ENCODE measurements at places on chromosomes 3 and 15.

DNA sequence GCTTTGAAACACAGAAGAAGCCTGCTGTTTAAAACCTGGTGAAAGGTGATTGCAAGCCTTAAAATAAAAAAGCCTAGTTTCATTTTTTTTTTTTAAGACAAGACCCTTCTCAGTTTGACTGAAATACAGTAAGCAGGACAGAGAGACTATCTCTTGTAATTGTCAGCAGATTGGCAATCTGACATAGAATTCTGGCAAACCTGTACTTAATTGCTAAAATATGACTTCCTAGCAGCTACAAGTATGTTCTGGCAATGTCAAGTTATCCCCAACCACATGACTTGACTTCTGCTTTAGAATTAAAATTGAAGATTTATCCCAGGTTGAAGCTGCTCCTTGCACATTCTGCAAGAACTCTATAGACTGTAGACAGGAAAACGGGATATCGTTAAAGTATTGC, 232.8 kb upstream of the NR2F2 start:
- DNase-seq = no peak

DNA sequence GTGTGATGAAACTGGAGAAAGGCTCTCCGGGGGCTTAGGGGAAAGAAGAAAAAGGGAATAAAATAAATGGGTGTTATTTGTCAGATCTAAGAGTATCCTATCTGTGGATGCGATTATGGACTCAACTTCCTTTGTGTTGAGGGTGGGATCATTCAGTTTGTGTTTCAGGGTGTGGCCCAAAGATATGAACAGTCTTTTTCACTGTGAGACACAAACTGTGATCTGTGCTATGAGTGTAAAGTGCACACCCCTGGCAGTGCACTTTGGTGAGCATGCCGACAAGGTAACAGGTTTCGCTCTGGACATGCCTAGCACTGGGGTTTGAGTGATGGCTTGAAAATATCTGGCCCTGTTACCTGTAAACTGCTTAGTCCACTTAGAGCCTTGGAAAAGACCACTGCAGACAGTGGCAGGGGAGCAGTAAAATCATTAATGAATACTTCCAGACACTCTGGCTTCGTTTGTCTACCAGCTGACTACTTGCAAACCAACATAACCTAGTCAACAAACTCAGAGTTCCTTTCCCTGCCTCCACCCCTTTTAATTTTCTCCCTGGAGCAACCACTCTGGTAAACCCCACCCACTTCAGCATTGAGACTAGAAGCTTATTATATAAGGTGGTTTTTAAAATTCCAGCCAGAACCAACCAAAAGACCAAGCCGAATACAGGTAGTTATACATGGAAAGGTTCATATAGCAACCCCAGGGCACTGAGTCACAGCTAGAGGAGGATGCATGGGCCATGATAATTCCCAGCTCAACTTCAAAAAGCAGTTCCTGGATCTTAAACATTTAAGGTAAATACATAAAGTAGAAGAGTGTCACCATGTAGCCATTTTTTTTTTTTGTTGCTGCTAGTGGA, 55.1 kb downstream of the TAMM41 start:
- DNase-seq = no peak

DNA sequence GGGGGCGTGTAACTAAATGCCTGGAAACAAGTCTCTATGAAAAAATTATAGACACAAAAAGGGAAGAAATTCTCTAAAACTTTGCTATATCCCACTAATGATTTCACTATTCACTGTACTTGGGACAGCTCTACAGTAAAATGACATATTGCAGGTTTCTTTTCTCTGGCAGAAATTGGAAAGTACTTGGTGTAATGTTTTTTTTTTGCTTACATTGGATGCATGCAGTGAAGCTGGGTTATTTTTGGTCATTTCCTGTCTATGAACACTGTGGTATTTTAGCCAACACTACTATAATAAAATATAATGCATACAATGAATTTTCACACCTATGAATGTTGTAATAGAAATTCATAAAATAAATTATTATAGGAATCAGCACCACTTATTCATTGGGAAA, 109.7 kb downstream of the LRRC49 start:
- DNase-seq = no peak

DNA sequence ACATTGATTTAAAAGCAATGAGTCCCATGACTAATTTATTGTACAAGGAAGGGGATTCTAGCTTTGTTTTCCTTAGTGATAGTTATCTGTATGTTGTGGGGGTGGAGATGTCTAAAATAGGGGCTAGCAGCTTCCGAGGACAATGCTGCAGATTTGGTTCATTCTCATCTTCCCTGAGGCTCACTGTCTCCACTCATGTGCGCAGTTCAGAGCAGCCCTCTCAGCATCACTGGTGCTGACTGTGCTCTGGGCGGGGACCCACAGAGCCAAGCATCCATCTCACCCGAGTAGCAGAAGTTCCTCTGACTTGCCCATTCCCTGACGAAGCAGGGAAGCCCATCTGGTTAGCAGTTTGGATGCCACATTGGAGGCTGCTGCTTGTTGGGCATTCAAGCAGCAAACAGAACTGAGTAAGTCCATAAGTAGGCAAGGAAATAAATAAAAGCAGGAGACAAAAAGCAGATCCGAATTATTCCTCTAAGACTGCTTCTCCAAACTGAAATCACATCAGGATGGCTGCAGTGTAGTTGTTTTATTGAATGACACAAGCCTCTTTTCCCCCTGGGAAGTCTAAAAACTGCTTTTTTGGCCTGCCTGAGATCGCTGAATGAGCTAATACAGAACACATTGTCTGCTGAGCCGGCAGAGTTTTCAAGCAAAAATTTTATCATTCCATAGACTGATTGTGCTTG, 27.5 kb downstream of the RARB start:
- DNase-seq = no peak

GRCh38 chr3:43015991-43016865, 37.1 kb downstream of the GASK1A start:
- no peak for DNase-seq

DNA sequence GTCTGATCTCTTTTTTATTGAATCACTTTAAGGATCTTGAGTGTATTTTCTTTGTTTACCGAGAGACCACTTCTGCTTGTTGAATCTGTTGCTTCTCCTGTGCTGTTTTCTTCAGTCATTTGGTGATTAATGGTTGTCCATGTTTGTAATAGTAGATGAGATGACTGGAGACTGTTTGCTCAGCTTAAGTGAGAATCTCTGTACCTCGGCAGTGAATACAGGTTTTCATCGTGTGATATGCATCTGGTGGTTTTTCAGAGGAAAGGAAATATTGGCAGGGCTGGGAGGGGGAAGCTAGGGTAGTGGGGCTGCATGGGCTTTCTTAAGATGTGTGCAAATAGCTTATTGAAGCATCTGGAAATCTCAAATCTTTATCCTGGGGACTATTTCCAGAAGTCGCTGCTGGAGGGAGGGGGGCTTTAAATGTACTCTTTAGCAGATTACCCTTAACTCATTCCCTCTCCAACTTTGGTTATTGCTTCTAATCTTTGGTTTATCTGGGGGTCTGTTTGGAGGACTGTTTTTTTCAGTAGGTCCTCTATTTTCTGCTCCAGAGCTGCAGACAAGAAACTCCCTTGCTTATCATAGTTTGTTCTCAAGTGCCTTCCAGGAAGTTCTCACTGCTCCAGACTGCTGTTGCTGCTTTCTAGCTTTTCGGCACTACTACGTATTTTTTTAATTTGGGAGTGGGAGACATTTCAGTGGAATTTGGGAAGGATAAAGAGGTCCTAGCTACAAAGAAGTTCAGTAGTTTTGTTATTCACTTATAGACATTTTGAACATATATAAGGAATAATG, 19.4 kb downstream of the CMTM8 start:
- no peak for DNase-seq

- no peak for DNase-seq
Measured at GRCh38 chr3:149437710-149438109, 36.8 kb upstream of the TM4SF4 start.

- no peak for DNase-seq
Measured at GRCh38 chr3:154718053-154718452, 288.1 kb upstream of the GPR149 start.

- no peak for DNase-seq
Measured at GRCh38 chr15:34799149-34800101, 4.1 kb upstream of the ACTC1 start.

GRCh38 chr3:18556503-18557135, 131.5 kb upstream of the SATB1 start:
- DNase-seq = no peak

- DNase-seq = no peak
Measured at GRCh38 chr3:197305854-197306253, 7.4 kb upstream of the DLG1 start.

DNA sequence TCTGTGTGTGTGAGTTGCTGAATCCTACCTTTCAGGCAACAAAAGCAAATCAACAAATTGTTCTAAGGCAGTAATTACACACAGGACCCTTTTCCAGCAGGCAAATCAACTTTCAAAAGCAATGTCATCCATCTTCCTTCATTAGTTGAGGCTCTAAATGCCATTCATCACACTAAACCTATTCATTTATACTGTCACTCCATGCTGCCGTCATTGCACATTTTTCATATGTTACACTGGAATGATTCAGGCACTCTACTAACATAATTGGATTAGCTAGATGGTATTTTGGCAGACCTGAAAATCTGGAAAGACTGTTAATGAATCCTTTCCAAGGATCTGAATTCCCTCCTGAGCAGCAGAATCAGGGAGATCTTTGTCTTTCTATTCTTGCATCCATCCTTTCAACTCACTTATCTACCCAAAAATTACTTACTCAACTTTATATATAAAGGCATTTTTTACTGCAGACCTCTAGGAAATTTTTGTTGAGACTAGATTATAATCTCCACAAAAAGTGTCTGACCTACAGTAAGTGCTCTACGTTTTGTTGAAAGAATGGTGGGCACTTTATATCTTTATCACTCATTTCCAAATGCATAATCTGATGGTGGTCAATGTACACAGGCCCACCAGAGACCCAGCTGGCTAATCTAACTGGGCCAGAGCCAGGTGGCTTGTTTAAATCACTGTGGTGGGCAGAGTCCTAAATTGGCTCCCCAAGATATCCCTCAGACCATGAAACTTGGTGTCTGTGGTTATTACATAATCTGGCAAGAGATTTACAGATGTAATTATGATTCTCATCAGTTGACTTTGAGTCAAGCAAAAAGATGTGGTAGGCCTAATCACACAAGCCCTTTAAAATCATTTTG, 25.0 kb downstream of the MIX23 start:
- DNase-seq = no peak

DNA sequence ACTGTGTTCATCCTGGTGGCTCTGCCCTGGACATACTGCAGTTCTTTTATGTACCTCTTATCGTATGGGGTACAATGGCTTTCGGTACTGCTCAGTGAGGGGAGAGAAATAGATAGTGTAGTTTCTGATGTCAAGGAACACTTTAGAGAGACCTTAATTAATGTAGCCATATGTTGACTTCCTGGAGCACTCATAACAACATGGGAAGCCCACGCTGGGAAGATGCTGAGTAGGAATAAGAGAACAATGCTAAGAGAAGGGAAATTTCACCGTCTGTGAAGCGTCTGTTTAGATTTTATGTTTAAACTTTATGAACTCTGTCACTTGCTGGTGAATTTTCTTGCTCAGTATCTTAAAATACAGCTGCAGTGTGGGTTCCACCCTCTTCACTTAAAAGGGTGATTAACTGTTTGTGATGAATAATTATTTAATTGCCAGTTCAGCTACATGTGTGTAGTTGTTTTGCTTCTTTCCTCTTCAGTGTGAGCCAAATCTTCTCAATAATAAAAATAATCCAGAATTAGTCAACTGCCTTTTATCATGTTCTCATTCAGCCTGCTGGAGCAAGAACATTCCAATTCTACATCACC, 373.1 kb upstream of the TPRG1 start:
- no peak for DNase-seq

- no peak for DNase-seq
Measured at GRCh38 chr3:11829416-11829815, 17.3 kb downstream of the TAMM41 start.

DNA sequence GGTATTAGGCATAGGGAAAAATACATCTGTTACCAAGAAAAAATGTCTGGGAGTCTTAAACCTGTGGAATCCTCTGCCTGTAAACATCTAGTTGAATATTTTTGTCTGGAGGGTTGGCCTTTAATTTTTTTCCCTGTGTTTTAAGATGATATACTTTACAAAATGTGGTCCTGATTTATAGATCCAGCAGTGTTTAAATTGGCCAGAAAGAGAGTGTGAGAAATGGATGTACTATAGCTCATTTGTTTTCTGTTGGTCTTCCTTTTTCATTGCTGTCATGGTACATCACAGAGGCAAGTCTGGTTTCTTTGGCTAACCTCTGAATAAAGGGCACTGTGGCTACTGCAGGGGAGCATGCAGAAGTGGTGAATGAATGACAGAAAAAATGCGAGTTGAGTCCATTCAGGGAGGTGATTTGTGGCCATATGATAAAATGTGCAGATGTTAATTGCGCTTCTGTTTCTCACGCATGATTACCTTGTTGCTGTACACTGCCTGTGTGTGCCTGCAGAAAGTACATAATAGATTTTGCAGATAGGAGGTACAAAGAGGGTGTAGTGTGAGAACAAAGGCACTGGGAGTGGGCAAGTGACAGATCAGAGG, 150.0 kb downstream of the NFKBIZ start:
- no peak for DNase-seq

- DNase-seq = no peak
Measured at GRCh38 chr15:50250760-50251394, 14.6 kb downstream of the HDC start.

DNA sequence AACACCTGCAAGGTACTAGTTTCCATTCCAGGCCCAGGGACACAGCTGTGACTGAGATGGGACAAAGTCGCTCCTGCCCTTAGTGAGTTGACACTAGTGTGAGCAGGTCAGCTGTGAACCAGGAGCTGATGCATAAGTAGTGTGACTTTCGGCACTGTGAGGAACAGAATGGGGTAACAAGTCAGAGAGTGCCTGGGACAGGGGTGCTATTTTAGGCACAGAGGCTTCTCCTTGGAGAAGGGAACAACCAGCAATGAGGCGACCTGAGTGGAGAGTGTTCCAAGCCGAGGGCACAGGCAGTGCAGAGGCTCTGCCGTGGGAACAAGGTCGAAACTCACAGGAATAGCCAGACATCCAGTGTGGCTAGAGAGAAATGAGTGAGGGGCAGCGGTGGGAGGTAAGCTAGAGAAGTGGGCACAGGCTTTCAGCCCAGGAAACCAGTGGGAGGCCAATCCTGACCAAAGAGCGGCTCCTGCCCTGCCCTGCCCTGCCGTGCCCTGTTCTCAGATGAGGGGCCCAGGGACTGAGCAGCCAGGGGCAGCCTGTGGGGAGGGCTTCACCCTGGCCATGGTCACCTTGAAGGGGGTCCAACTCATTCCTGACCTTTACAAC, 14.2 kb downstream of the DNAH1 start:
- DNase-seq = no peak

DNA sequence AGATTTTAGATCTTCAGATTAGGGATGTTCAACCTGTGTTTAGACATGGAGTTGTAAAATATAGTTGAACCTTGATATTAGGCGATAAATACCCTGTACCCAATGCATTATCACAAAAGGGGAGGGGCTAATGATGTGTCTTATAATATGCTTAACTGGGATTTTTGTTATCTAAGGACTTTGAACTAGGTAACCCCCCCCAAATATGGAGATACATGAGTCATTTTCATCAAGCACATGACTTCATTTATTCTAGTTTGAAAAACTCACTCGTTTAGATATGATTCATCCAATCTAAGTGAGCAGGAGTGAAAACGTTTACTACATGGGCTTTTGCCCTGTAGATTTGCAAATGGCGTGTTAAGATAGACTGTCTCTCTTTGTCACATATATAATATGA, 212.4 kb downstream of the IL5RA start:
- no peak for DNase-seq

- no peak for DNase-seq
Measured at GRCh38 chr3:101216710-101217465, 103.5 kb downstream of the IMPG2 start.

- no peak for DNase-seq
Measured at GRCh38 chr15:66839506-66840112, 137.6 kb downstream of the SMAD6 start.

GRCh38 chr3:62229211-62229610, 144.1 kb downstream of the FEZF2 start:
- DNase-seq = no peak

Data from T47D (cell line).